ENCODE measurements at places on chromosomes 1 and 21. TPM values are rescaled to one million over a fixed set of nuclear protein-coding genes. Genes with fewer than 3 reads are reported as not detected.

FOXD2 gene
- 0.10 TPM for polyA plus RNA-seq

PAPPA2 gene
- 0.01 TPM for polyA plus RNA-seq

PLA2G2D gene
- not detected for polyA plus RNA-seq

SELL gene
- polyA plus RNA-seq = 11.0 TPM

RPTN gene
- polyA plus RNA-seq = not detected

KRTAP19-3 gene
- polyA plus RNA-seq = not detected

CCDC181 gene
- 4.1 TPM for polyA plus RNA-seq

FAM43B gene
- polyA plus RNA-seq = 0.04 TPM

SLAMF1 gene
- 0.18 TPM for polyA plus RNA-seq

PKP1 gene
- 0.18 TPM for polyA plus RNA-seq

LELP1 gene
- polyA plus RNA-seq = not detected

ZNF697 gene
- 6.2 TPM for polyA plus RNA-seq

FCRL6 gene
- 2.3 TPM for polyA plus RNA-seq

LEMD1 gene
- 0.58 TPM for polyA plus RNA-seq

Measured in ovary (tissue), 10 donors.